ENCODE measurements at places on chromosomes 1 and 21.
A peak's percentile ranks its signal among the peaks of the same experiment; 100 is the strongest.

GRCh38 chr21:36698385-36698980 is 432 bp upstream of the SIM2 start:
- H3K4me1 ChIP-seq, result peaks cover 14% of the 10 kb centered on the region
- no peak for DNase-seq
- peaks cover 2% of the 10 kb centered on the region for H3K36me3 ChIP-seq
- no peak overlapping the region for H3K4me3 ChIP-seq
- H3K27me3 ChIP-seq, result peaks cover 77% of the 10 kb centered on the region
- no peak overlapping the region for H3K27ac ChIP-seq

DNA sequence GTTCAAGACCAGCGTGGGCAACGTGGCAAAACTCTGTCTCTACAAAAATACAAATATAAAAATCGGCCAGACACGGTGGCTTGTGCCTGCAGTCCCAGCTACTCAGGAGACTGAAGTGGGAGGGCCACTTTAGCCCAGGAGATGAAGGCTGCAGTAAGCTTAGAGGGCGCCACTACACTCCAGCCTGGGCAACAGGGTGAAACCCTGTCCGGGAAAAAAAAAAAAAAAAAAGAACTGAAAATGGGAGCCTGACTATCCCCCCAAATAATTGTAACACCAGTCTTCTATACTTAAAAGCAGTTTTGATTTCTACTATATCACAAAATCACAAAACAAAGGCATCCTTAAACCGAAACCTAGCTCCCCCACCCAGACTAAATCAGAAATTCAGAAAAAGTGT is 60.3 kb downstream of the CDC42BPA start:
- H3K27ac ChIP-seq, result no peak overlapping the region
- H3K36me3 ChIP-seq, result no peaks in the 10 kb centered on the region
- H3K4me1 ChIP-seq, result no peaks in the 10 kb centered on the region
- no peaks in the 10 kb centered on the region for H3K27me3 ChIP-seq

- H3K27ac ChIP-seq, result no peak overlapping the region
- H3K4me1 ChIP-seq, result peaks cover 32% of the 10 kb centered on the region
- H3K27me3 ChIP-seq, result no peaks in the 10 kb centered on the region
- H3K36me3 ChIP-seq, result peaks cover 5% of the 10 kb centered on the region
These were observed 64.0 kb upstream of the HMCN1 start for GRCh38 chr1:185670187-185670627.

- H3K27ac ChIP-seq, result no peak overlapping the region
- no peaks in the 10 kb centered on the region for H3K4me1 ChIP-seq
- no peak overlapping the region for H3K4me3 ChIP-seq
- no peaks in the 10 kb centered on the region for H3K27me3 ChIP-seq
These were observed 18.5 kb downstream of the CLCA1 start for GRCh38 chr1:86487131-86487810.

DNA sequence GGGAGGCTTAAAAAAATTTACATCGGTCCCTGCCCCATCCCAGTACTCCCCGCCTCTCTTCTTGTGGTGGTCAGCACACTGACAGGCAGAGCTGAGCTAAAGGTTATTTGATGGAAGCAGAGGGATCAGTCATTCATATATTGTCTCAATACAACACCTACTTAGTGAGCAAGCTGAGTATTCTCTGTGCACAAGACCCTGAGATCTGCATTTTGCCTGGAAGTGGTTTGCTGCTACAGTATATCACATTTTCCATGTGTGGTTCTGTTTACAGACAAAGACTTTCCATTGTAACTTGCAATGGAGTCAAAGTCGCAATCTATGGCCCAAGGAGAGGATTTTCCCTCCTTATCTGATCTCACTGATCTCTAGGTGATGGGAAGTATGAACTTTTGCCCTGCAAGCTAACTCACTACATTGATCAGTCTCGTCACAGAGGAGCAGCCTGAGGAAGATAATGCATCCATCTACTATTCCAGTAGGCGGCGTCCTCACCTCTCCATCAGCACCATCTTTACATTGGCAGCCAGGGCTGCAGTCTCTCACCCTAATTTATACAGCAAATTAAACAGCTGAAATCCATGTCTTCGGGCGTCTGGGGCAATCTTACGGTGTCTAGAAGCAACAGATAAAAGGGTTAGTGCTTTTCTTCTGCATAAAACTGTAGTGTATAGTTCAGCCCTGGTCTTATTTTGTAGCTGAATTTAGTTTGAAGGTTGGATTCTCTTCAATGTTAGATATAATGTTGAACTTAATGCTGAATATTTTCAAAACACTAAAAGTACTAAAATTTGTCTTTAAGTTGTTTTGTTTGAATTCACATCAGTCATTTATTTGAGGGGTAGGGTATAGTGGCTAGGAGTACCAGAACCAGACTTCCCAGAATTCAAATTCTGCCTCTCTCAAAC is 3.2 kb upstream of the TRAF5 start:
- no peak overlapping the region for H3K27ac ChIP-seq
- DNase-seq, result peak; percentile 81
- peaks cover 44% of the 10 kb centered on the region for H3K4me1 ChIP-seq
- H3K36me3 ChIP-seq, result peaks cover 9% of the 10 kb centered on the region
- no peaks in the 10 kb centered on the region for H3K27me3 ChIP-seq

- no peaks in the 10 kb centered on the region for H3K27me3 ChIP-seq
- no peaks in the 10 kb centered on the region for H3K36me3 ChIP-seq
- H3K4me3 ChIP-seq, result no peak overlapping the region
- DNase-seq, result no peak
These were observed 29.7 kb upstream of the RPL11 start for GRCh38 chr1:23661887-23662286.

All from activated CD4-positive, alpha-beta T cell treated with anti-CD3 and anti-CD28 coated beads, Interleukin-2, amount 10 ng/mL, durations not matched to agents 7 days and 5 days (primary cell).